ENCODE measurements at places on chromosomes 13 and 19.

- DNase-seq: no peak
Observed at GRCh38 chr19:5831159-5831558, 8.3 kb downstream of the FUT6 start.

GRCh38 chr13:57832187-57832586 is 200.6 kb downstream of the PCDH17 start:
- no peak for DNase-seq

DNA sequence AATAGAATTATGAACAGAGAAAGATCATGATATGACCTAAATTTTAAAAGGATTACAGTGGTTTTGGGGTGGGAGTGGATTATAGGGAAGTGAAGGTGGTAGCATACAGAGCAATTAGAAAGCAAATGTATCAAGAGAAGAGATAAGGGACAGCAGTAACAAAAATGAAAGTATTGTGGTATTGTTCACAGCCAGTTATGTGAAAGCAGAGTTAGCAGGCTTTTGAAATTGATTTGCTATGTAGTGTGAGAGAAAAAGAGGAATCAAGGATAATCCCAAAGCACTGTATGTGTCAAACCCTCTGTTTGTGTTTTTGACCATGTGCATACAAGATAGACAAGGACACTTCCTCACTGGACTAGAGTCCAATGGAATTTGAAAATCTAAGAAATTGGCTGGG is 1721.4 kb downstream of the PCDH9 start:
- DNase-seq: no peak

GRCh38 chr19:37969695-37970094 is 62.7 kb downstream of the SIPA1L3 start:
- no peak for DNase-seq

DNA sequence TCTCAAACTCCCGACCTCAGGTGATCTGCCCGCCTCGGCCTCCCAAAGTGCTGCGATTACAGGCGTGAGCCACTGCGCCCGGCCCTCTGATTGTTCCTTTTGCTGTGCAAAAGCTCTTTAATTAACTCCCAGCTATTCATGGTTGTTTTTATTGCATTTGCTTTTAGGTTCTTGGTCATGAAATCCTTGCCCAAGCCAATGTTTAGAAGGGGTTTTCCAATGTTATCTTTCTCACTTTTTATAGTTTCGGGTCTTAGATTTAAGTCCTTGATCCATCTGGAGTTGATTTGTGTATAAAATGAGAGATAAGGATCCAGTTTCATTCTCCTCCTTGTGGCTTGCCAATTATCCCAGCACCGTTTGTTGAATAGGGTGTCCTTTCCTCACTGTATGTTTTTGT is 19.2 kb upstream of the GRTP1 start:
- no peak for DNase-seq

DNA sequence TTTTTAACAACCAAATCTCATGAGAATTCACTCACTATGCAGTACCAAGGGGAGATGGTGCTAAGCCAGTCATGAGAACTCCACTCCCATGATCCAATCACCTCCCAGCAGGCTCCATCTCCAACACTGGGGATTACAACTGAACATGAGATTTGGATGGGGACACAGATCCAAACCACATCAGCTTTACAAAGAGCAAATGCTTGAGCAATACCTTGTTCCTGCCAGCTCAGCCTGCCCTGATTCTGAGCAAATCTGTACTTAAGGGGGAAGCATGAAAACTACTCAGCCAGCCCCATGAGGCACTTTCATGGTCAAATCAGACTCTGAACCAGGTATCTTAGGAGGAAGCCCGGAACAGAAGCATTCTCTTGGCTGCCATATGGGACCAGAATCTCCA is 259.9 kb downstream of the TBC1D4 start:
- DNase-seq: no peak

DNA sequence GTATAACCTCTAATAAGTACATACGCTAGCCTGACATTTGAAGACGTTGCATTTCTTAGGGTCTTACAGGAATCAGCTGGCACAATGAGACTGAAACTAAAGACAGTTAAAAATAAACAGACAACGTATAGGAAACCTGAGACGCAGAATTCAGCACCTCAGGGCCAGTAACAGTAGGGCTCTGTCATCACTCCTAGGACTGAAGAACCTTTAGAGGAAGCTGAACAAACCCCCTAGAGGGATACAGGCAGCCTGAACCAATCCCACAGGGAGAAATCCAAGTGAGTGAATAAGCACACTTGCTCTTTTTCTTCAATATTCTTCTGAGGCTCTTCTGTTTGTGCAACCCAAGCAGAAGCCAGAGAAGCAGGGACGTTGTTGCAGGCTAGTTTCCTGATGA is 53.9 kb upstream of the KLHL1 start:
- DNase-seq: no peak

GRCh38 chr19:17402982-17403855 is 2.2 kb downstream of the BST2 start:
- peak; percentile 26 for DNase-seq

- DNase-seq: no peak
Observed at GRCh38 chr13:113063091-113063491, 42.5 kb upstream of the F7 start.

- no peak for DNase-seq
Observed at GRCh38 chr13:99726282-99726894, 225.1 kb downstream of the TM9SF2 start.

GRCh38 chr19:28934631-28935030 is 278.3 kb downstream of the UQCRFS1 start:
- DNase-seq: no peak

DNA sequence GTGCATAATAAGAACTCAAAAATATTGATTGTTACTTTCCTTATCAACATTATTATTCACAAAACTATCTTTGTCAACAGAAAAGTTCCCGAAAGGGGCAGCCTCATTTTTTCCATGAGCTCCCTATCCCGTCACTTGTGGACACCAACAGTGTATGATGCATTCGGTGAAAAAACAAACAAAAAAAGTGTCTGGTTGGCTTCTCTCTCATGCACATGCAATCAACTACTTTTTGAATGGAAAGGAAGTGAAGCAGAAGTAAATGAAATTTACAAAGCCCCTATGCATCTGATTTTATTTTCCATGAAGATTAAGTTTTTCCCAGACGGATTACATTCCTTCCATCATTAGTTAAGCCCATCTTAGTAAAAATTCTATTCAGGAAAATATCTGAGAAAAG is 526.9 kb downstream of the RFC3 start:
- no peak for DNase-seq

DNA sequence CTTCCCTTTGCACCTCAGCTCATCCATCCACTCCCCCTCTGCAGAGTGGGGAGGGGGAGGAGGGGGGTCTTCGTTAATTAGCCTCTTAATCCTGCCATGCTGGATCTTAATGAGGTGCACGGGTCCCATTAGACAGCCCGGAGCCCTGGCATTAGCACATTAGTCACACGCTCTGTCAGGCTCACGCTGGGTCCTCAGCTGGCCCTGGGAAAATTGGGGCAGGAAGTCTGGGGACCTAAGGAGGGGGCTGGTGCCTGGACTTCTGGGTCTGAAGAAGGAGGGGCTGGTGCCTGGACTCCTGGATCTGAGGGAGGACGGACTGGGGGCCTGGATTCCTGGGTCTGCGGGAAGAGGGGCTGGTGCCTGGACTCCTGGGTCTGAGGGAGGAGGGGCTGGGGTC is 444 bp upstream of the NCCRP1 start:
- DNase-seq: no peak

GRCh38 chr19:9836021-9836420 is 903 bp downstream of the PIN1 start:
- DNase-seq: no peak

- DNase-seq: no peak
Observed at GRCh38 chr13:90531744-90532143, 815.7 kb upstream of the MIR17HG start.

DNA sequence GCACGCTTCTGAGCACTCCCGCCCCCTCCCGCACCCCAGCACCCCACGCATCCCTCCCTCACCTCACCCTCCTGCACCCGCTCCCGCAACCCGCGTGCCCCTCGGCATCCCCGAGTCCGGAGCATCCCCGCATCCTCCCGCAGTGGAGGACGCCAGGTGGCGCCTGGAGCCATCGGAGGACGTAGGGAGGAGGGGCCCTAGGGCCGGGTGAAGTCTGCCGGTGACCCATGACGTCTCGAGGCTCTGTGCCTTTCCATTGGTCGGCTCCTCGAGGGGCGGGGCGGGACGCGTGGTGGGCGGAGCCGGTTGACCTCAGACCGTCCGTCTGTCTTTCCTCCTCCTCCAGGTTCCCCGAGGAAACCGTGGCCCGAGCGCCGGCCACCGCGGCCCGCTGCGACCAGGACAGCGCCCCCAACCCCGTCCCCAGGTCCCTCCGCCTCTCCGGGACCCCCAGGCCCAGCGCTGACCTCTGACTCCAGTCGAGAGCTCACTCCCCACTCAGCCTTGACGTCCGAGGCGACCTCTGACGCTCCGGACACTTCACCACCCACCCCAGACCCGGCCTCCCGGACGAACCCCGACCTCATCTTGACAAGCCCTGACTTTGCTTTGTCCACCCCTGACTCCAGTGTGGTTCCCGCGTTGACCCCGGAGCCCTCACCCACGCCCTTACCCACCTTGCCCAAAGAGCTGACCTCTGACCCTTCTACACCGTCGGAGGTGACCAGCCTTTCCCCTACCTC is 19.9 kb downstream of the SBK2 start:
- peak; percentile 98 for DNase-seq

DNA sequence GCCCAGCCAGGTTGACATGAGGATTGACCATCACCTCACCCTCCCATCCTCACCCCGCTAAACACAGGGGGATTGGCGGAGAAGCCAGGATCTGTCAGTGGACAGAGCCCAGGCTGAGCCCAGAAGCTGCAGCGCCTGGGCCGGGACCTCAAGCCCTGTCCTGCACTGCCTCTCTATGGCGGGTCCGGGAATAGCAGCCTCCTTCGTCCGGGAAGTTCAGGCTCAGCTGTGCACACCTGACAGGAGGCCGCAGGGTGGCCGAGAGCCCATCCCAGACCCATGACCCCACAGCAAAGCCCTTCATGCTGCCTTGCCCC is 67.8 kb downstream of the SPACA7 start:
- peak; percentile 89 for DNase-seq

DNA sequence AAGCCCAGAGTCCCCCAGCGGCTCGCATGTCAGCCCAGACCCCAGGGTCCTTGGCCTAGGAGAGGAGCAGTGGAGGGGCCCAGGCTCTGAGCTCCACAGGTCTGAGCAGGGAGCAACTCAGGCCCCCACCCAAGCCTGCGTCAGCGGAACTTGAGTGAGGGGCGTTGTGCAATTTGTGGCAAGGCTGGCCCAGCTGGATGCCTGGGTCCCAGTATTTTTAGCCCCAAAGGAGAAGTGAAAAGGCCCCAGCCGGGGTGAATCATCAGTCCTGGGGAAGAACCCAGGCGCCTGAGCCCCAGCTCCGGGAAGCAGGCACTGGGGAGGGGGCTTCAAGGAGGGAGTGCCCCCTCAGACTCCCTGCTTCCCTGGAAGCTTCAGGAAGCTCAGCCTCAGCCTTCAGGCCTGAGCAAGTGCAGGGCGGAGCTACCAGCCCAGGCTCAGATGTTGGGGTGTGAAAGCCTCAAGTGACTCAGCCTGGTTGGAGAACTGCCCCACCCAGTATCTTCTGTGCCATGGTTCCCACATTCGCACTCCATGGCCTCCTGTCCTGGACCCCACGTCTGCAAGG is 7.2 kb downstream of the MED29 start:
- DNase-seq: peak; percentile 95

DNA sequence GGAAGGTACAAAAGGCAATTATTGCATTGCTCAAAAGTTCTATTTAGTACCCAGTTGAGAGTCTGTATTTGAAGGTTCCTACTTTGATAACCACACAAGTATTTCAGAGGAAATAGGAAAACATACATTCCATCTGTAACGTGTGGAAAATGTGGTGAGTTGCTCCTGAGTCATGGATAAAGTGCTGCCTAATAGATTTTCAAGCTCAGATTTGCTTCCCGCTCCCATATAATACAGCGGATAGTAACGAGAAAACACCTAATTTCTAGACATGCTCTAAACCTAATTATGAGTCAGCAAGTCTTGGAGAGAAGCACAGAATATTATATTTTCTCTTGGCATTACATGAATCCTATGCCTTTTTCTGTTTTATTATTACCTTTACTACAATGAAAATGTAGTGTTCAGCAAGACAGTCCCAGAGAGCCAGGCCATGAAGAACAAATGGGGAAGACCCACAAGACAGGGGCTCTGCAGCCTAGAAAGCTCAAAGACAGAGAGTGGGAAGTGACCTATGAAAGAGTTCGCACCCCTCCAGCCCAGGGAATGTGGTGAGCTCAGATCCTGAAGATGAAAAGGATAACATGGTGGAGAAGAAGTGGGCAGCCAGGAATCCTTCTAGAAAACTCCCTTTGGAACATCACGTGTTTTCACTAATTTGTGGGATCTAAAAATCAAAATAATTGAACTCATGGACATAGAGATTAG is 116.1 kb downstream of the STARD13 start:
- DNase-seq: no peak

- no peak for DNase-seq
Observed at GRCh38 chr13:55263045-55263444, 1877.7 kb upstream of the PRR20A start.

- no peak for DNase-seq
Observed at GRCh38 chr19:38551450-38551813, 66.3 kb downstream of the MAP4K1 start.
